ENCODE measurements at places on chromosomes 16 and 17. TPM values are rescaled to one million over a fixed set of nuclear protein-coding genes. Genes with fewer than 3 reads are reported as not detected.

The TNFRSF17 gene
- polyA plus RNA-seq = not detected

The SLC35G3 gene
- not detected for polyA plus RNA-seq

The CRYM gene
- not detected for polyA plus RNA-seq

The MYH11 gene
- polyA plus RNA-seq = 0.79 TPM

The CBX4 gene
- polyA plus RNA-seq = 1.2 TPM

The ASGR1 gene
- 0.75 TPM for polyA plus RNA-seq

The RND2 gene
- polyA plus RNA-seq = 0.18 TPM

The PLCG2 gene
- polyA plus RNA-seq = 0.39 TPM

The KRTAP9-9 gene
- not detected for polyA plus RNA-seq

The MILR1 gene
- 6.3 TPM for polyA plus RNA-seq

The HIGD1B gene
- polyA plus RNA-seq = not detected

The KCNJ2 gene
- 0.75 TPM for polyA plus RNA-seq

The CETP gene
- polyA plus RNA-seq = not detected

The P2RX1 gene
- polyA plus RNA-seq = not detected

The ABAT gene
- 4.7 TPM for polyA plus RNA-seq

The ADORA2B gene
- polyA plus RNA-seq = 10.3 TPM

The CHD9NB gene
- 0.20 TPM for polyA plus RNA-seq

The HES7 gene
- polyA plus RNA-seq = not detected

The LCAT gene
- 5.3 TPM for polyA plus RNA-seq

The KRT20 gene
- not detected for polyA plus RNA-seq

The ASIC2 gene
- not detected for polyA plus RNA-seq

The LLGL1 gene
- polyA plus RNA-seq = 3.5 TPM

The SLC12A3 gene
- polyA plus RNA-seq = not detected

The PGAP3 gene
- polyA plus RNA-seq = 10.6 TPM

The UBTF gene
- polyA plus RNA-seq = 48.2 TPM

The CXCL16 gene
- polyA plus RNA-seq = 4.1 TPM

The MTMR4 gene
- 8.2 TPM for polyA plus RNA-seq

The XPO6 gene
- polyA plus RNA-seq = 42.9 TPM

The ADAT1 gene
- polyA plus RNA-seq = 18.9 TPM
